ENCODE measurements at places on chromosomes 7 and 10.

DNA sequence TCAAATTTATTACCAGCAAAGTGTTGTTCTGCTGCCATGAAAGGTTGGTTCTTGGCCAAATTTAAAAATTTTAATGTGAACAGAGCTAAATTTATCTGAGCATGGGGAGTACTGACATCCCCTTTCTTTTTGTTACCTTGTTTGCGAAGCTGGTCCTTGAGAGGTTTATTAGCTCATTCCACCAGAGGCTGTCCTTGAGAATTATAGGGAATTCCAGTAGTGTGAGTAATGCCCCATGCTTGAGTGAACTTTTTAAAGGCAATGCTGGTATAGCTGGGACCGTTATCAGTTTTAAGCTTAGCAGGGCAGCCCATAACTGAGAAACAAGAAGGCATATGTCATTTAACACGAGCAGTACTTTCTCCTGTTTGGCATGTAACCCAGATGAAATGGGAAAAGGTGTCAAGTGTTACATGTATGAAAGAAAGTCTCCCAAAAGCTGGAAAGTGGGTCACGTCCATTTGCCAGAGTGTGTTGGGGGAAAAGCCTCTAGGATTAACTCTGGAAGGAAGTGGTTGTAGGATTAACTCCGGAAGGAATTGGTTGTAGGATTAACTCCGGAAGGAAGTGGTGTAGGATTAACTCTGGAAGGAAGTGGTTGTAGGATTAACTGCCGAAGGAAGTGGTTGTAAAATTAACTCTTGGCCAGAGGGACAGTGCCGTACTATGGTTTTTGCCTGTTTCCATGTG is 37.3 kb upstream of the AKR1C2 start:
- no peak for DNase-seq

DNA sequence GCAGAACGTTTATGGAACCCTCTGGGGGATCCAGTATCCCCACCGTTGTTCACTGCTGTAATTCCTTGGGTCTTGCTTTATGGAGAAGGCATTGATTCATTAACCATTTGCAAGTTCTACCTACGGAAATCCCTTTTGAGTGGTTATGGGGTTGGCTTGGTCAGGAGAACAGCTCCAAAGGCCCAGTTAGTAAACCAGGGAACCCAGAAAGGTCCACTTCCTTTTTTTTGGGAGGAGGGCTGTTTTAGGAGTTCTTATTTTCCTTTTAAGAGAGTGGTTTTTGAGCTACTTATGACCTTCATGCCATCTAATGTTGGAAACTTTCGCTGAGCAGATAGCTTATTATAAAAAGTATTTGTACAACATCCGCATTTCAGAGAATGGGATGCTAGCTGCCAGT is 1.3 kb downstream of the POR start:
- no peak for DNase-seq

DNA sequence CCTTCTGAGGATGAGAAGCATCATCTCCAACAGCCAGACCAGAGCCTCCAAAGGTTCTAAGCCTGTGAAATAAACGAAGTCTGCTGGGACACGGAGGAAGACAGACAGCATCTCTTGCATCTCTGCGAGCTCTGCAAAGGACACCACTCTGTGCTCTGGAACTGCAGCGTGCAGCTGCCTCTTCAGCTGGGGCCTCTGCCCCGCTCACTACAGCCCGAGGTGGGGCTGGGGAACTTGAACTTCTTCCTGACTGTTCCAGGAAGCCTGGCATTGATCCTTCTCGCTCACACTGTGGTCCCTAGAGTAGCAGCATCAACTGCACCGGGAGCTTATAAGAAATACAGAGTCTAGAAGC is 163.3 kb downstream of the USP6NL start:
- DNase-seq: no peak

DNA sequence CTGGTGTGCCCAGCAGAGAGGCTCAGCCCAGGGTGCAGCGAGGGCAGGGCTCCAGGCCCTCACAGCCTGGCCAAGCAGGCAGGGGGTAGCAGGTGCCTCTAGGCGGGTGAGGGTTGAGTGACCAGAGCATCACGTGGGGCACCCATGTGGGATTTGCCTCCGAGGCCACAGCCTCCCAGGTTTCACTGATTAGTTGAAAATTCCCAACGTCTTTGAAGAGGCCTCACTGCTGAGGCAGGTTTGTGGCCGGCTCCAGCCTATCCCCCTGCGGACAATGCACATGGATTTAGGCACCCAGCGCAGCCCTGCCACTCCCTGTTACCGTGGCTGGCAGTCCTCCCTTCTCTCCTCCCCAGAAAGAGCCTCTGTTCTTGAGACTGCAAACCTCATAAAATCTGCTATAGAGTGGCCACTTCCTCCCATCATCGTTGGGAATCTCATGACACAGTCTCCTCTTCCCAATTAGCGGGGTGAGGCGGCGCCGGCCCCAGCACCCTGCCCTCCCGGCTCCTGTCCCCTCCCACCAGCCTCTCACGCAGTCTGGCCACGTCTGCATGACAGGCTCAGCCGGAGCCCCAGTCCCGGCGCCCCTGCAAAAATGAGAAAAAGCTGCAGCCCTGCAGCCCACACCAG is 10.8 kb downstream of the MYL10 start:
- no peak for DNase-seq

DNA sequence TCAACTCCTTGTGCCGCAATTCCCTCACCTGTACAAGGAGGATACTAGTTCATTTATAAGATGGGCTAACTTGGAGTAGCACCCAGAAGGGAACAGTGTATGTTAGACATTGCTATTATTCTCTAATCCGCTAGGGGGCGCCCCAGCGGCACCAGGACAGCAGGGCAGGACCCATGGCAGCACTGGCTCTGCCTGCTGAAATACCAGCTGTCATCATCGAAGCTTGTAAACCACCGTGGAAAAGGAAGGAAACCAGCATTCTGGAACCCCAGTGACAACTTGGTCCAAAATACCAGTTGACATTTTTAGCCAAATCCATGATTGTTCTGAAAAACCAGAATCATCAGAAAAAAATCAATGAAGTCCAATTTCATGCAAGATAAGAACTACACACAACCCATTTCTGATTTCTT is 134.4 kb downstream of the ITGA8 start:
- DNase-seq: peak; percentile 16

GRCh38 chr7:117997862-117998825 is 124.9 kb upstream of the CTTNBP2 start:
- no peak for DNase-seq

DNA sequence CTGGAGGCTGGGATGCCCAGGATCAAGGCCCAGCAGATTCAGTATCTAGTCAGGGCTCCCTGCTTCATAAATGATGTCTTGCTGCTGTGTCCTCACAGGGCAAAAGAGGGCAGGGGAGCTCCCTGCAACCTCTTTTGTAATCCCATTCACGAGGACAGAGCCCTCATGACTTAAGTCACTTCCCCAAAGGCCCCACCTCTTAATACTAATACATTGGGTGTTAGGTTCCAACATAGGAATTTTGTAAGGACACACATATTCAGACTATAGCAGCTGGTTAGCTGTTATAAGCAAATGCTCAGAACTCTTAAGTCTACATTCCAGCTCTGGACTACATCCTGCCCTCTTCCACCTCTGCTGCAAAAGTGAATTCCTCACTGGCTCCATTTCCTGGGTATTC is 63.0 kb downstream of the VOPP1 start:
- DNase-seq: no peak

- no peak for DNase-seq
Observed at GRCh38 chr10:88782222-88782621, 20.3 kb upstream of the LIPM start.

- DNase-seq: no peak
Observed at GRCh38 chr10:7388602-7389001, 22.2 kb downstream of the SFMBT2 start.

GRCh38 chr10:17835688-17836087 is 26.5 kb downstream of the MRC1 start:
- no peak for DNase-seq

- DNase-seq: no peak
Observed at GRCh38 chr10:21135023-21135931, 238.2 kb upstream of the NEBL start.

- DNase-seq: no peak
Observed at GRCh38 chr10:34219753-34220548, 595.1 kb downstream of the PARD3 start.

DNA sequence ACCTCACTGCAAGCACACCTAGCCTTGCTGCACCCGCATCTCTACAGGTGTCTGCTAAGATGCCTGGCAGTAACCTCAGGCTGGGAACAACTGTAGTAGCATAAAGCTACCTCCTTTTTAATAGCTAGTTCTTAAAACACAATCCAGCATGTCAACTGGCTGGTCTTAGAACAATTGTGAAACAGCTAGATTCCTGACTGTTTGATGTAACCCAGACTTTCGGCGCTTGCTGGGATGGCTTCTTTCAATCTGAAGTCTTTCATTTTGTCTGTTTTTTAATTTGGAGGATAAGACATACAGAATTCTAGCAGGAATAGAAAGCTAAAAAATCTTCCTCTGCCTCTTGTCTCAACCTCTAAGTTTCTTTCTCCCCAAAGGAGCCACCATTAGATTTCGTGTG is 59.8 kb downstream of the GSDME start:
- DNase-seq: no peak

DNA sequence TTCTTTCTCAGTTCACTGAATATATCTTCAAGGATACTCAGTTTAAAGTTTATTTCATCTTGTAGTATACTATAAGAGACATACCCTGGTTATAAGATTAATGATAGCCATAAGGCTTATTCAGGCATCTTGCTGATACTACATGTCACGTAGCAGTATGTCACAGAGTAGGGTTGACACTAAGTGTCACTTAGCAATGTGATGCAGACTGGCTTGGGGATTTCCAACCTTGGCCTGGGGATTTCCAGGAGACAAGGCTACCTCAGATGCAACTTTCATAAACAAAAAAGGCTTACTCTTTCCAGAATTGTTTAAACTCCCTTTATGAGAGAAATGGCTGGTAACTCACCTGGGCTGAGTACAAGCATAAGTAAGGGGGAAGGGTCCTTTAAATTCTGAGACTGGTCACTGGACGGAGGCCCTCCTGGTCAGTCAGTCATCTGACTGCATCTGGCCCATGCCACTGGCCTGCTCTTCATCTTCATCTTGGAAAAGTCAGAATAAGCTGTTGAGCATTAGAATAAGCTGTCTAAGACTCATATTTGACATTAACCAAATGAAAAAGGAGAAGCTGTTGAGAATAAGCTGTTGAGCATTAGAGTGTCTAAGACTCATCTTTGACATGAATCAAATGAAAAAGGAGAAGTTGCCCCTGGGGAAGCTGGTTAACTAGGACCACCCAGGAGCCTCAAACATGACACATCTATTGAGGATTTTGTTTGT is 9.5 kb downstream of the SLC13A1 start:
- no peak for DNase-seq

- DNase-seq: no peak
Observed at GRCh38 chr10:82089327-82089726, 214.3 kb downstream of the NRG3 start.

GRCh38 chr10:113609704-113610108 is 54.1 kb downstream of the NRAP start:
- DNase-seq: no peak

GRCh38 chr10:27383595-27384542 is 120.2 kb upstream of the RAB18 start:
- no peak for DNase-seq

GRCh38 chr7:126972571-126972970 is 280.2 kb downstream of the GRM8 start:
- DNase-seq: no peak

DNA sequence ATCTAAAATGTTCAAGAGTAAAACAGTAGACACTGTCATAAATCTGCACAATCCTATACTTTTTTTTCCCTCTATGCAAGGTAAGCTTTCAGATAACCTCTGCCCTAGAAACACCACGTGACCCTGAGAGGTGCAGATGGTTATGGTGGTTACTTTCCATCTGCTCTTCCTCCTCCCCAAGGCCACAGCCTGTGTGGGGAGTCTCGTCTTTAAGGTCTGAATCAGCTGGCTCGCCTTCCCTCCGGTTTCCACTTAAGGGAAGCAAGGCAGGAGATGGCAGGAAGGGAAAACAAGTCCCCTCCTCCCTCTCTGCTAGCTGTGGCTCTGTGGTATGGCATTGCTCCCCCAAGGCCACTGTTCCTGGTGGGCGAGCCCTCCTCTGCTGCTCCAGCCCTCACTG is 181.8 kb downstream of the GLI3 start:
- DNase-seq: no peak

DNA sequence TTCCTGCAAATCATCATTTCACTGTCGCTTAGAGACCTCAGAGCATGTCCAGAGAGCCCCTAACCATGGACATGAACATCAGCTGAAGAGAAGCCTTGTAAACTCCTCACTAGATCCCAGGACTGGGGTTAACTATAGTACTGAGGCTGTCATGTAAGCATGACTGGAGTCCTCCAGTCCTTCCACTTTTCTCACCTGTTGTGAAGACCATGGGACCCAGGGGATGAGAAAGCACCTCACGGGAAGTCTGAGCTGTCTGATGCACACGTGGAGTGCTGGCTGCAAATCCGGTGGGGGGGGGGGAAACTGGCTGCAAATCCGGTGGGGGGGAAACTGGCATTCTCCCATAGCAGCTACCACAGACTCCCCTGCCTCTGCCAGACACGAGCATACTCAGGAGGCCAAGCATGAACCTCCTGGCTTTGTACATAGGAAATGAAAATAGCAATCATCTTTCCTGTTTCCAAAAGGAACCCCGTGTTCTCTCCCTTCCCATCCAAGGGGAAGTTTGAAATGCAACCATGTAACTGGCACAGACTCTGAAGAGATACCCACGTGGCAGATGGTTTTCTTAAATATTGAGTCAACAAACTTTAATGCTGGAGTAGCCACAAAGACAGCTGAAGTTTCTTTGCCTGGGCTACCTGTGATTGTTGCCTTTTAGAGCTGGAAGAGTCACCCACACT is 261.4 kb downstream of the ZMYND11 start:
- no peak for DNase-seq

DNA sequence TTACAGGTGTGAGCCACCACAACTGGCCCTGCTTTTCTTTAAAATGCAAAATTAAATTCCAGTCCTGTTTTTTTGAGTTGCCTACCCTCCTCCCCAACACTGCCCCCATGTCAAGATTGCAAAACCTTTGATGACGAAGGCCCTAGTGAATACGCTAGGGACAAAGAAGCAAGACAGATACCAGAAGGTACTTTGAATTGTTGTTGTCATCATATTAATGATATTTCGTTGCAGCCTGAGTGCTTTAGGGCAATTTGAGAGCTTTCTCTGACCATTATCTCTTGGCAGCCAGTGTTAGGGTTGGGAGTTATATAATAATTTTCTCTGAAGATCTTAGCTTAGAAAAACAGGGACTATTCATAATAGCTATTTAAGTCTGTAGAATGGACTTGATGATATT is 7.1 kb downstream of the CCSER2 start:
- DNase-seq: no peak

DNA sequence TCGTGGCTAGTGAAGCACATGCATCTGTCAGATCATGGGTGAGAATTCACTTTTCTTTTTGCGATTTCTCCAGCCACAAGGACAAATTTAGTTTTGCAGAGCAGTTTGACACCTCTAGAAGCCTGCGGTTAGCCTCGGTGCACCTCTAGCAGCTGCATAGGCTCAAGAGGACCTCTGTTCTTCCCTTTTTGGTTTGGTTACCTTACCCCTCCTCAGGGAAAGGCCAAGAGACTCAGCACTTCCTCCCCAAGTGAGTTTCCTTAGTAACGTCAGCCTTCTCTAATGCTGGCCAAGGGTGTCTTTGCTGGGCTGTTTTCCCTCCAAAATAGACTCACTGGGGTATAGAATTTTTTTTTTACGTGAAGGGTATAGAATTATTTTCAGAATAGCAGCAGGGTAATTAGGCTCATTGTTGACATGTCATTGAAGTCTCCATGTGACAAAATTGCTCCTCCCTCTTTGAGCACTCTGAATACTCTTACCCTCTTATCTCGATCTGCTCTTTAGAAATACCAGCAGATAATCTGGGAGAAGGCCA is 97.8 kb downstream of the AUTS2 start:
- DNase-seq: no peak

Data from activated naive CD4-positive, alpha-beta T cell treated with anti-CD3 and anti-CD28 coated beads, Interleukin-2, amount 50 U/mL, for 16 hours (primary cell).